Heart right ventricle (tissue), 16 donors: ENCODE measurements at places on chromosomes 5 and 9.
A peak's percentile ranks its signal among the peaks of the same experiment; 100 is the strongest.

GRCh38 chr5:32780508-32780919, 69.4 kb downstream of the NPR3 start:
- no peak for DNase-seq

GRCh38 chr5:88875341-88876234, 7.4 kb downstream of the MEF2C start:
- DNase-seq, result no peak

GRCh38 chr5:141322261-141322660, 1.7 kb upstream of the TAF7 start:
- DNase-seq, result no peak

DNA sequence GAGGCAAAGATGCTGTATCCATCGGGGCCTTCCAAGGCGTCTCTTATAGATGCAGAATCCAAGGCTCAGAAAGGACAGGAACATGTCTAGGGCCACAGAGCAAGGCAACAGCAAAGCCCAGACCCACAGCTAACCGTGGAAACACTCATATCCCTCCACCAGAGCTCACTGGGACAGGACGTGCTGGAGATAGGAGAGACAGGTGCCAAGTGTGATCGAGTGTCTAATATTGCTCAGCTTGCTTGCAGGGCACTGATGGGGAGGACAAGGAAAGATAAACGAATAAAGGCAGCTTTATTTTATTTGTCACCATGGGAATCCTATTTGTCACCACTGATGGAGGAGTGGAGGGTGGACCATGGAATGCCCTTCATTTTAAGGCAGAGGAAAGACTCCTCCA, 44.0 kb upstream of the AKNA start:
- DNase-seq, result no peak

GRCh38 chr9:68533678-68534077, 7.0 kb downstream of the TMEM252 start:
- DNase-seq, result no peak

GRCh38 chr9:96612105-96612965, 7.3 kb downstream of the CDC14B start:
- peak; percentile 39 for DNase-seq

DNA sequence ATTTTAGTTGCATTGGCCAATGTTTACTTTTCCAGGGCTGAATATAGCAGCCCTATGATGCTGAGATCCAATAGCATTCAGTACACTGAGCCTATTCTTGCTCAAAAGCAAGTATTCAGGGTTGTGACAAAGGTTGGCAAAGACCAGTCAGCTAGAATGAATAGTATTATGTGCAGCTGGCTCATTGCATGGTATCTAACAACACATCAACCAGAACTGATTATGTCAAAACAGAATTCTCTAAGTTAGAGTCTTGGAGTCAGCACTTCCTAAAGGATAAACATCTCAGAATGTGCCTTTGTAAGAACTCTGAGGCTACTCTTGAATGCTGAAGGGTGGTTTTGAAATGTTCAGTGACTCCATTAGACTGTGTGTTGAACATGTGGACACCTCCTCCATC, 774.5 kb upstream of the RGMB start:
- no peak for DNase-seq

DNA sequence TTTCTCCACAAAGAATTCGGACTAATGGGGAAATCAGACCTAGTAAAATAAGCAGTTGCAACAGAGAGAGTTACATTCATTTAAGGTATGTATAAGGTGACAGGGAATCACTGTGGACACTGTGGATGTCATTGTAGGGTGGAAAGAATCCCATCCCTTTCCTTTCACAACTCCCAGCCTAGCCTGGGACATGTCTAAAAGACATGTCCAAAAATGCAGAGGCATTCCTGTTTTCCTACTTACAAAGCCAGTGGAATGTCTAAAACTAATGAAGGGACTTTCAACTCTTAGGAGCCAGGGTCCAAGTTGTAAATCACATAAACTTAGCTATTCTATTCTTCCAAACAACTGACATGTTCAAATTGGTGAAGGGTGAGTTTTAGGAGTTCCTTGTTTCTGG, 511.0 kb downstream of the PRELID2 start:
- no peak for DNase-seq

DNA sequence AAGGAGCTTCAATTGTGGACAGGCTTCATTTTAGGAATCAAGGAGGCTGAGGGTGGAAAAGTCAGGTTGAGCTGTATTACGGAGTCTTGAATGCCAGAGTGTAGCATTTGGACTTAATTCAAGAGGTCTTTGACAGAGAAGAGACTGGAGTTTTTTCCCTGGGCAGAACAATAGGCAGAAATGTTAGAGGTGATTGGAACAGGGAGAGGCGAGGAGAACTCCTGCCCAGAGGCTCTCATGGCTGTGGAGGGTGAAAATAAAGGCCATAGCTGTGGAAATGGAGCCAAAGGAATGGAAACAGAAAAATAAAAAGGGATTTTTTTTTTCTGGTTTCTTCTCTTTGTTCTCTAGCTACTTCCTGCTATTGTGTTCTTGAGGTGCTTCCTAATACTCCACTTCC, 3.7 kb upstream of the IFNB1 start:
- DNase-seq, result no peak

DNA sequence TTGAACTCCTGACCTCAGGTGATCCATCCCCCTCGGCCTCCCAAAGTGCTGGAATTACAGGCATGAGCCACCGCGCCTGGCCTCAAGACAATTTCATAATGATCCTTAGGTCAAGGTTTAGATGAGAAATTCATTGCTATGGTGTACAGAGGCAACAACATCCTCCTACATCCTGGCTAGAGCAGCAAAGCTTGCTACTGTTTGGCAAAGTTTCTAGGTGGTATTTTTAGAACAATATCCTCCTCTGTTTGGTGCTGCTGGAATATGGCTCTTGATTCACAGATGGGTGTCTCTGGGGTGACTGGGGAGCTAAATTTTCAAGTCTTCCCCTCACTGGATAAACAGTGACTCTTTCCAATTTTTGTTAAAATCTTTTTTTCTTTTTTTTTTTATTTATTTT, 30.6 kb downstream of the CRHBP start:
- no peak for DNase-seq

DNA sequence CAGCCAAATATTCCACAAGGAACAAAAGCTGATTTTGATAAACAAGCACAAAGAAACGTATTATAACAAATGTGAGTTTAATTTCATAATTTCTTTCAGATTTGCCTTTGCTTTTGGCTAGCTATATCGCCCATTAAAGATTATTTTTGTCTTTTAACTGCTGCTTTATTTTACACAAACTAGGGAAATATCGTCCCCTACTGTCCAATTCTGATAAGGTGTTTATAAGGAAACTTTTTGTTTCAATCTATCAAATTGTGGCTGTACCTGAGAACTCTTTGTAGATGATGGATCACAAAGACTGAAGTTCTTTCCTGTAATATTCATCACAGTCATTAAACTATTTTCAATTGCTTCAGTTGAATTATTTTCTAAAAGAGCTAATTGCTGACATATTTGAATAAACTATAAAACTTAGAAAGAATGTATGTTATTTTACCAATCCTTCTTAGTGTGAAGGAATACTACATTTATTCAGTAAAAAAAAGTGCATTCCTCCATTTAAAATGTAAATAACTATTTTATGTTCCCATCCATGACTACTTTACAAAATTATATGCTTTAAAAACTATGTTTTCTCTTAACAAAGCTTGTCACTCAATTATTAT, 431.3 kb upstream of the ITGA1 start:
- DNase-seq, result no peak

DNA sequence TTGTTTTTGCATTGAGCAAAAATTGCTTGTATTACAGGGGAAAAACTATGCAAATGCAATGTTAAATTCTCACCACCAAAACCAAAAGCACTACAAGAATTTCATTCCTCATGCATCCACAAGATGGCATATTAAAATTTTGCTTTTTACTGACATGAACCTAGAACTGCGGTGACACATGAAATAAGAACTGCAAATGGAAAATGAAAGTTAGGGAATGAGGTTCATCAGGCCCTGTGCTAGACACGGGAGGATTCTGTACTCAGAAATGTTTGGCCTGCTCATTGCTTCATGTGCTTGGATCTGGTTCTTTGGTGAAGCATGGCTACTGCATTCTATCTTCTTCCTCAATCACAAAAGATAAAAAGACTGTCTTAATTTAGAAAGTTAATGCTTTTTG, 9.1 kb upstream of the RFK start:
- DNase-seq, result no peak

DNA sequence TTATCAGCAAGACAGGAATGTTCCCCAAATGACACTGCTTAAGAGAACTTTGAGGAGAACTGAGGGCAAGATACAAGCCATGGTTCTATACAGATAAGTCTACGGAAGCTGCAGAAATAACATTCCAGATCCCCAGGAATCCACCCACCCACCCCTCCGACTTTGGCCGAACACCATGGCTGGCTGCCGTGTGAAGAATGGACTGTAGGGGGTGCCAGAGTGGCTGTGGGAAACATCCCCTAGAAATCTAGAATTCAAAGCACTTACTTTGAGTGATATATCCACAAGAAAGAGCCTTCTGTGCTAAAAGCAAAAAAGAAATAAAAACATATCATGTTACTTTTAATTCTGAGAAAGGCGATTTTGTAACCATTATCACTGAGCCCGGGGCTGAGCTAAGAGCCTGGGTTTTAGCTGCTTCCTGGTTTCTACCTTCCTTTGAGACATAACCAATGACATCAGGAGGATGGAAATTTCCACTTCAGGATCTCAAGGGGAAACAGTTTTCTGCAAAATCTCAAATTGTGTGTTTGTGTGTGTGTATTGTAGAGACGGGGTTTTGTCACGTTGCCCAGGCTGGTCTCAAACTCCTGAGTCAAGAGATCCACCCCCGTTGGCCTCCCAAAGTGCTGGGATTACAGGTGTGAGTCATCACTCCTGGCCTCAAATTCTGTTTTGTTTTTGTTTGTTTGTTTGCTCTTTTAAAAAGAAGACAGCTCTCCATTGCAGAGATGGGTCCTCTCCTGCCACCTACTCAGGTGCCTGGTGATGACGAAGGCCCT, 36.4 kb downstream of the GGTA1 start:
- DNase-seq, result peak; percentile 73

GRCh38 chr5:81097713-81098112, 135.4 kb upstream of the CKMT2 start:
- DNase-seq, result no peak

GRCh38 chr9:89454498-89455355, 43.2 kb downstream of the SEMA4D start:
- no peak for DNase-seq

- DNase-seq, result no peak
Measured at GRCh38 chr5:181024245-181025064, 15.6 kb upstream of the BTNL9 start.

GRCh38 chr5:171401167-171401947, 13.7 kb downstream of the NPM1 start:
- DNase-seq, result no peak

DNA sequence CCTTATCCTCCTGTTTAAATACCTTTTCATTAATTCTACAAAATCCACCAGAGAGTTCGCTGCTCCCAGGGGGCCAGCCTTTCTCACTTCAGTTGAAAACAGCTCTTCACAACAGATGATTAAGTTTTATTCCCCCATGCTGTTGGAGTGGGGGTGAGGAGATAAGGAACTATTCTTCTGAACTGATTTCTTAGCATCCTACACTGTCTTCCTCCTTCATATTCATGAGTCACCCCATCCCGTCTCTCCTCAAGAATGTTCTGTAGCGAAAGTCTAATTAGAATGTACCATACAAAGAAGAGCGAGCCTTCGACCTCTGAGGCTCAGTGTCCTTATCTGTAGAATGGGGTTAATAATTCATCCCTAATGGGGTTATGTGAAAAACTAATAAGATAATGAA, 138.0 kb downstream of the PIK3R1 start:
- no peak for DNase-seq

- no peak for DNase-seq
Measured at GRCh38 chr9:72165821-72166547, 16.7 kb downstream of the GDA start.

DNA sequence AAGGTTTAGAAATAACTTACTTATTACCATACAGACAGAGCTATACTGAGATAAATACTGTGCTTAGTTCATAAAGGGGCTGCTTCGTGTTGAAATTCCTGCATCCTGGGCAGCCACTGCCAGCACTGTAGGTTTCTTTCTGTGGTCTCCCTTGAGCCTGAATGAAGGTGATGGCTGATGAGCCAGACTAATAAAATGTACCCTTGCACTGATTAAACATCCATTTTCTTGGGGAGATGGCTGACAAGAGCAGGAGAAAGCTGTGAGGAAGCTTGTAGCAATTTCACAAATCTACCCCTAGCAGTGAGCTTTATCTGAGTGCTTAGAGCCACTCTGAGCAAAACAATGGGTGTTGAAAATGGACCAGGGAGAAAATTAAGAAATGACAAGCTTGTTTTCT, 23.3 kb upstream of the ZSWIM6 start:
- DNase-seq, result no peak

GRCh38 chr9:70935856-70936255, 185.6 kb downstream of the TRPM3 start:
- no peak for DNase-seq

- peak; percentile 16 for DNase-seq
Measured at GRCh38 chr9:111937781-111938426, 41.3 kb downstream of the UGCG start.

DNA sequence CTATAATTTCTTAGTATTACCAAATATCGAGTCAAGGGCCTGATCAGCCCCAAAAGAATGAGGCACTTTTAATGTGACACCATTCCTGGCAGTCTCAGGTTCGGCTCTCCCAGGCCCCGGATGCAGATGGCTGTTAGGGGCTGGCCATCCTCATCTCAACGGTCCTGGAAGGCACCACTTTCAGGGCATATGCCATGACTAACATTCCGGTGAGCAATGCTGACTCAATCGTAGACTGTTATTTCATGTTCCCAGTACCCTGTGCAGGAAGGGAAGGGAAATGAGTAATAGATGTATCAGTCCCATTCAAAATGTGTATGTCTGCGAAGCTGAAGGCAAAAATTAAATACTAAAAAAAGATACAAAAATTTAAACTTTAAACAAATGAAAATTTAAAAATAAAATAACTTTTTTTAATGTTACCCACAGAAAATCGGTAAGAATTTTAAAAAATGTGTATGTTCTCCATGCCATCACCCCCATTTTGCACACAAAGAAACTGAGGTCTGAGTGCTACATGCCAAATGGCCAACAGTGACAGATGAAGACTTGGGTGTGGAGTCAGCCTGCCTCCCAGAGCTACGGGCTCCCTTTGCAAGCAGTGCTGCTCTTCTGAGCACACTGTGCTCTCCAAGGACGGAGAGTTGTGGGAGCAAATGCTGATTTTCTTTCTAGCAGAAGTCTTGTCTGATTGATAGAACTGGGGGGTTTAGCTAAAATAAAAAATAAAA, 79.0 kb downstream of the GLDC start:
- DNase-seq, result no peak

DNA sequence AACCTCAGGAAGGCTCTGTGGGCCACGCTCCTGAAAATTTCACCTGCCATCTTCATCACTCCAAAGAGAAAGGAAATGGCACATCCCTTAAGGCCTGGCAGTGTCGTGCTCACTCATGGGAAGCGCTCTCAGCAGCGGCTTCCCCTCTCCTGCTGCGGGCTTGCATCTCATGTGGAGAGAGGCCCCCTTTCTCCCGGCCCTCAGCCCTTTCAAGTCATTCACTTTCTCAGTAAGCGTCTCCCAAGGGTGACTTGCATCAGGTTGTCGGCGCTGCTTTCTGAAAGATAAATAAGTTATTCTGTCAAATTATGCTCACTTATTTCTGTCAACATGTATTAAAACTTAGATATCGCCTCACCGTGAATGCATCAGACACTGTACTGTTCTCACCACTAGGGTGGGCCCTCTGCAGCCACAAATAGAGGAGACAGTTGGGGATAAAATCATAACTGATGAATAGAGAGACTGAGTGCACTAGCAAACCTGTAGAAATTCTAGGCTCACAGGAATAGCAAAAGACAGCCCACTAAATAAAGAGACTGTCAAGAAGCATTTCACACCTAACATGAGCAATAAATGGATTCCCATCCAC, 174.6 kb downstream of the RFK start:
- DNase-seq, result no peak
